ENCODE measurements at places on chromosomes 6 and 20. TPM values are rescaled to one million over a fixed set of nuclear protein-coding genes. Genes with fewer than 3 reads are reported as not detected.

TRIM40 gene
- 12.7 TPM for total RNA-seq

GRCh38 chr6:139525415-139525814 is 151.0 kb upstream of the CITED2 start:
- H3K4me3 ChIP-seq = no peak overlapping the region
- H3K4me1 ChIP-seq = no peaks in the 10 kb centered on the region
- DNase-seq = no peak
- no peaks in the 10 kb centered on the region for H3K36me3 ChIP-seq

DNA sequence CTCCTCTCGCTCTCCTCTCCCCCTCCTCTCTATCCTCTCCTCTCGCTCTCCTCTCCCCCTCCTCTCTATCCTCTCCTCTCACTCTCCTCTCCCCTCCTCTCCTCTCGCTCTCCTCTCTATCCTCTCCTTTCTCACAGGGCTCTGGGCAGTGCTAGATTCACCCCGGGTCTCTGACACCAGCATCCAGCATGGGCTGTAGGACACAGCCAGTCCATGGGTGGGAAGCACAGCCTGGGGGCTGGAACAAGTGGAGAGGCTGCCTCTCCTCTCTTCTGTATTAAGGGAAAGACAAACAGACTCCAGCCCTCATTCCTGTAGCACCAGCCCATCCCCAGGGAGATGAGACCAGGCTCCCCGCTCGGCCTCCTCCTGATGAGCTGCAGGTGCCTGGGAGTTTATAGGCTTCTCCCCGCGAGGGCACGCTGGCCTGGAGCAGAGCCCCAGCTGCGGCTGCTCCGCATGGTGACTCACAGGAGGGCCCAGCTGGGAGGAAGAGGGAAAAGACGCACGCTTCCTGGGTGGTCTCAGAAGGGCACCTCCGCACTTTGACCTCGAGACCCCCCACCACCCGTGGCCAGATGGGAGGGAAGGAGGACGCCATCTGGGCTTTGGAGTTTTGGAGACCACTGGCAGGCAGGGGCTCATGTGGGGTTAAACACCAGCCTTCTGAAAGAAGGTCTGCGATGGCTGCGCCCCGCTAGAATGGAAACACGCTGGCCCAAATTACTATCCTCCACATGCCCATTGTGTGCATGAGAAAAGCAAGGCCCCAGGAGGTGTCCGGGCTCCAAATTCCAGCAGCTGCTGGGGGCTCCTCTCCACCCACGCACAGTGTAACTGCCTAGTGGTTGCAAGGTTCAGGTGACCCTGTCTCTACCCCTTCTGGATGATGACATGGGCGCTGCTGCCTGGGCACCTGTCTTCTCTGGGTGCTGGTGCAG is 68.0 kb downstream of the BMP7 start:
- H3K4me1 ChIP-seq = no peaks in the 10 kb centered on the region
- no peak overlapping the region for H3K4me3 ChIP-seq
- no peak for DNase-seq
- no peaks in the 10 kb centered on the region for H3K36me3 ChIP-seq
- no peaks in the 10 kb centered on the region for H3K27me3 ChIP-seq

- no peaks in the 10 kb centered on the region for H3K27me3 ChIP-seq
- H3K36me3 ChIP-seq = peaks cover 27% of the 10 kb centered on the region
- H3K27ac ChIP-seq = peak overlapping the region; percentile 77
- peak overlapping the region; percentile 84 for H3K4me3 ChIP-seq
- peaks cover 24% of the 10 kb centered on the region for H3K4me1 ChIP-seq
Measured at GRCh38 chr6:33205191-33206026, 954 bp downstream of the HSD17B8 start.

- H3K27me3 ChIP-seq = no peaks in the 10 kb centered on the region
- H3K4me3 ChIP-seq = no peak overlapping the region
- no peaks in the 10 kb centered on the region for H3K4me1 ChIP-seq
- H3K27ac ChIP-seq = no peak overlapping the region
- no peak for DNase-seq
- no peaks in the 10 kb centered on the region for H3K36me3 ChIP-seq
Measured at GRCh38 chr20:60467771-60468170, 509.5 kb downstream of the CDH26 start.

MAS1 gene
- not detected for total RNA-seq

DNA sequence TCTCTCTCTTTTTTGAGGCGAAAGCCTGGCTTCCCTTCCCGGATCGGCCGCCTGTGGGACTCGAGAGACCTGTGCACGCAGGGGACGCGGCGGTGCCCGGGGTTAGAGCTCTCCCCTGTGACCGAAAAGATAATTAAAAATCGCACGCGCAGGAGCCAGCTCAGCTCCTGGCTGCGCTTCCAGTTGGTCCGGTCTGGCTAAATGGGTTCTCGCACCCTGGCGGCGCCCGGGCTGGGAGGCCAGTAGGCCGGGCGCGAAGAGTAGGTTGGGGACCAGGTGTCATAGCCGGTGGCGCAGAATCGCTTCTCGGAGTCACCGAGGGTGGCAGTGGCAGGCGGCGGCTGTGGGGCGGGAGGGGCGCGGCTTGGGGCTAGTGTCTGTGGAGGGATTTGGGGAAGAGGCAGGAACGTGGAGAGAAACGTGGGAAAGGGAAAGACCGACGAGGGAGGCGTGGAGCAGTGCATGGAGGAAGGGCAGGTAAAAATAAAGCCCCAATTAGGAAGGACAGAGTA is 41.9 kb upstream of the SUPT3H start:
- H3K27me3 ChIP-seq = no peaks in the 10 kb centered on the region
- H3K4me1 ChIP-seq = peaks cover 26% of the 10 kb centered on the region
- no peaks in the 10 kb centered on the region for H3K36me3 ChIP-seq

DNA sequence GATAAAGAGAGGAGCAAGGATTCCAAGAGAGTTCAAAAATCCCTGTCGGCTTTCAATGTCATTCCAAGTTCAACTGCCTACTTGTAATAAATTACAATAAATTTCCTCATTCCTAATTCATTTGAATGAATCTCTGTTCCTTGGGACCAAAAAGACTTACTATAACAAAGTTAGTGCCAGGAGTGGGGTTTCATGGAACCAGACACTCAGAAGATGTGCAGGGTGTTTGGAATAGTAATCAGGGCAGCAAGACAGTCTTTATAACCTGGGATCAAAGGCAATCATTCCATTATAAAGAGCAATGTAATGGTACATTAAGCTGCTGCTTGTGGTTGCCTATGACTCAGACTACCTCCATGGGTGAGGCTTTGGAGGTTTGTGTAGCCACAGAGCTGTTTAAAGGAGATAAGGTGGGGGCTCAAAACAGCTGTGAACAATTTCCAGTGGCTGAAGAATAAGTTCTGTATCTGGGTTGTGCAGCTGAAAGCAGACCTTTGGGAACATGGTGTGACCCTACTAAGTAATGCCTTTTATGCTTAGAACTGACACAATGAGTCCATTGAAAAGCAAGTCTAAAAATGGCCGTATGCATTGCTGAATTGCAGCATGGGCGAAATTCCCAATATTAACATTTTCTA is 159.9 kb downstream of the LINC00237 start:
- no peak overlapping the region for H3K27ac ChIP-seq
- no peaks in the 10 kb centered on the region for H3K4me1 ChIP-seq
- no peaks in the 10 kb centered on the region for H3K27me3 ChIP-seq
- no peak for DNase-seq
- H3K36me3 ChIP-seq = no peaks in the 10 kb centered on the region
- no peak overlapping the region for H3K4me3 ChIP-seq

- no peaks in the 10 kb centered on the region for H3K4me1 ChIP-seq
- no peak overlapping the region for H3K4me3 ChIP-seq
- no peak overlapping the region for H3K27ac ChIP-seq
- no peaks in the 10 kb centered on the region for H3K27me3 ChIP-seq
- no peak for DNase-seq
Measured at GRCh38 chr6:133591275-133591674, 297.6 kb upstream of the TCF21 start.

SAMD10 gene
- 14.3 TPM for total RNA-seq

DNA sequence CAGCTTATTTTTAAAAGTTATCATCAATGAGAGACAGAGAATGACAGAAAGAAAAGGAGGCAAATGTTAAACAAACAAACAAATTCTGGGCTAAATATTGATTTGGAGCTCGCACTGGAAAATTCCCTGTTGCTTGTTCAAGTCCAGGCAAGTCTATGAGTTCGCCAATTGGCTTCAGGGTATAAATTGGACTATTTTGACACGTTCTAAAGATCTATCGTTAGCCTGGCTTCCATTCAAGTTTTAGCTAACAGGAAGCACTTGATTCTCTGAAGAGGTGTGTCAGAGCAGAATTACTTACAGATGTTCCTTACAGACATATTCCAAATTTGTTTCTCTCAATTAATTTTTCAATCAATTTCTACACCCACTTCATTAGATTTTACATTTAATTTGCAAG is 15.8 kb upstream of the RFPL4B start:
- H3K27me3 ChIP-seq = no peaks in the 10 kb centered on the region
- H3K4me1 ChIP-seq = no peaks in the 10 kb centered on the region
- H3K27ac ChIP-seq = no peak overlapping the region

DNA sequence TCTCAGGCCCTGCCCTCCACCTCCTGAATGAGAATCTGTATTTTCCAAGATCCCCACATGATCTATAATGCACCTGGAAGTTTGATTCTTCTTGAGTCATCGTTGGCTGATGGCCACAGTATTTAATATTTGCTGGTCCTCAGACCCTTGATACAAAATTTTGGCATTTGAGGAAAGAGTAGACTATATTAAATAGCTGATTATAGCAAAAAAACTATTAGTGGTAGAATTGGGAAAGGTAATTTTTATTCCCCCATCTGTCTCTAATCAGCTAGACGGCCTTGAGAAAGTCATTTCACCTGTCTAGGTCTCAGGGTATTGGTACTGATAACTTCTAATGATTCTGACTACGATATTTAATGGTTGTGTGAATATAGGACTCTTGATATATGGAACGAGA is 176.8 kb downstream of the BMP2 start:
- no peak overlapping the region for H3K27ac ChIP-seq
- no peaks in the 10 kb centered on the region for H3K4me1 ChIP-seq
- H3K4me3 ChIP-seq = no peak overlapping the region

Data from Peyer's patch (tissue), 4 donors.